Fibroblast of mammary gland (primary cell): ENCODE measurements at places on chromosomes 5 and 9.

- peak; percentile 9 for DNase-seq
Measured at GRCh38 chr5:26482810-26483375, 555.5 kb downstream of the CDH9 start.

DNA sequence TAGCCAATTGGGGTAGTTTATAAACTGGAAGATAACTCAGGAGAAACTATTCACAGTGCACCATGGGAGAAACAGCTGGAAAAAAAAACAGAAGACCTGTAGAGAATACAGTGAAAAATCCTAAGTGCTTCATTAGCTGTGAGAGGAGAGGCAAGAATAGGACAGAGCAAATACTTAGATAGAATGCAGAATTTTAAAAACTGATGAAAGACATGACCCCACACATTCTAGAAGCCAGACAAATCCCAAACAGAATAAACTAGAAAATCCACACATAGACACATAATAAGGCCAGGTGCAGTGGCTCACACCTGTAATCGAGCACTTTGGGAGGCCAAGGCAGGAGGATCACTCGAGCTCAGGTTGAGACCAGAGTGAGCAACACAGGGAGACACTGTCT, 7.5 kb upstream of the FAM151B start:
- no peak for DNase-seq

- no peak for DNase-seq
Measured at GRCh38 chr9:93950619-93951601, 4.2 kb downstream of the BARX1 start.

GRCh38 chr5:132013006-132013689, 1.7 kb upstream of the ACSL6 start:
- DNase-seq = no peak

GRCh38 chr9:38026021-38026809, 42.8 kb downstream of the SHB start:
- DNase-seq = peak; percentile 92

GRCh38 chr5:1745123-1745795, 54.4 kb downstream of the MRPL36 start:
- no peak for DNase-seq

DNA sequence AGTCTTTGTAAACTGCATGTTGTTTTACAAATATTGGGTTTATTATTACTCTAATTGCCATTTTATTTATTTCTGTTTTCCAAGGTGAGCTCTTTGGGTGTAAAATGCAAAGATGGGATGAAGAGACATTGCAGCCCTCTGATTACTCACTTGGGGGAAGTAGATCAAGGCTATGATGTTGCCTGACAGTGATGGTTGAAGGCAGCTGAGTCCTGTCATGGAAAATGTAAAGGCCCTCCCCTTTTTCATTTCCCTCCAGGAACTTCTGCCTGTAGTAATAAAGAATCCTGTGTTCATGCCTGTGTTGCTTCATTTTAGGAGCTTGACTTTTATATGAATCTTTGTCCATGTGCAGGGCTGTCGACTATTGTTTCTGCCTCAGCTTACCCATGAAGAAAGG, 605.4 kb upstream of the CLINT1 start:
- DNase-seq = no peak
